IMR-90 (cell line): ENCODE measurements at places on chromosomes 5 and 9.
A peak's percentile ranks its signal among the peaks of the same experiment; 100 is the strongest.

- DNase-seq: no peak
Observed at GRCh38 chr9:134390947-134391318, 64.7 kb downstream of the RXRA start.

DNA sequence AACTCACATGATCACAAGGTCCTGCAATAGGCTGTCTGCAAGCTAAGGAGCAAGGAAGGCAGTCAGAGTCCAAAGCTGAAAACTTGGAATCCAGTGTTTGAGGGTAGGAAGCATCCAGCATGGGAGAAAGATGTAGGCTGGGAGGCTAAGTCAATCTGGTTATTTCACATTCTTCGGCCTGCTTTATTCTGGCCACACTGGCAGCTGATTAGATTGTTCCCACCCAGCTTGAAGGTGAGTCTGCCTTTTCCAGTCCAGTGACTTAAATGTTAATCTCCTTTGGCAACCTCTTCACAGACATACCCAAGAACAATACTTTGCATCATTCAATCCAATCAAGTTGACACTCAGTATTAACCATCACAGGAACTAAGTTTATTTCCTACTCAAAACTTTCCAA lies 453.4 kb downstream of the TLE4 start:
- DNase-seq: no peak

GRCh38 chr5:159489779-159490178 lies 159.5 kb upstream of the IL12B start:
- DNase-seq: no peak

- no peak for DNase-seq
Observed at GRCh38 chr9:131583836-131584555, 38.7 kb downstream of the PRRT1B start.

- peak; percentile 45 for DNase-seq
Observed at GRCh38 chr9:91562416-91562815, 138.8 kb upstream of the NFIL3 start.

DNA sequence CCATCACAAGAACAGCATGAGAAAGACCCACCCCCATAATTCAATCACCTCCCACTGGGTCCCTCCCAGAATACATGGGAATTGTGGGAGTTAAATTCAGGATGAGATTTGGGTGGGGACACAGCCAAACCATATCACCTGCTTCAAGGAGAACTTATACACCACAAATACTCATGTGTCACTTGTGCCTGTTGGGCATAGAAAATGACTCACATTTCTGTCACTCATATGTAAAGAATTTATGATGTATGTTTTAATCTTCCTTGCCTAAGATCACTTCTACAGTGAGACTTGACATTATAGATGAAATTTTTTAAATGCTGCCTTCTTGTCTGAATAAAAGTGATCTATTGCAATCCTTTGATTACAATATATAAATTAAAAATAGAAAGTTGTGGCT lies 23.0 kb upstream of the PRDM6 start:
- DNase-seq: no peak

DNA sequence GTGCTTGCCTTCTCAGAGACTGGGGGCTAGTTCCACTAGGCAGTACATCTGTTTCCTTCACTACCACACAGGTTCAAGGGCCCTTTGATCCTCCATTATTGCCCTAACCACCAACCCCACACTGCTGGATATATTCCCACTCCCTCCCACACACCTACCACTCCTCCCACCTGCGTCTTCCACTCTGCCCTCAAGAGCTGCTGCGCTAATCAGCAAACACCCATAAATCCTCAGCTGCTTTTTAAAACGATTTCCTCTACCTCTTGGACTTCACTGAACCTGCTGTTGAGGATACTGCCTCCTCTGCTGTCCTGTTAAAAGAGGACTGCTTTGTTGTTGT lies 120.9 kb downstream of the MAPKAP1 start:
- DNase-seq: no peak

GRCh38 chr9:96344458-96345180 lies 38.9 kb downstream of the SLC35D2 start:
- DNase-seq: peak; percentile 95

DNA sequence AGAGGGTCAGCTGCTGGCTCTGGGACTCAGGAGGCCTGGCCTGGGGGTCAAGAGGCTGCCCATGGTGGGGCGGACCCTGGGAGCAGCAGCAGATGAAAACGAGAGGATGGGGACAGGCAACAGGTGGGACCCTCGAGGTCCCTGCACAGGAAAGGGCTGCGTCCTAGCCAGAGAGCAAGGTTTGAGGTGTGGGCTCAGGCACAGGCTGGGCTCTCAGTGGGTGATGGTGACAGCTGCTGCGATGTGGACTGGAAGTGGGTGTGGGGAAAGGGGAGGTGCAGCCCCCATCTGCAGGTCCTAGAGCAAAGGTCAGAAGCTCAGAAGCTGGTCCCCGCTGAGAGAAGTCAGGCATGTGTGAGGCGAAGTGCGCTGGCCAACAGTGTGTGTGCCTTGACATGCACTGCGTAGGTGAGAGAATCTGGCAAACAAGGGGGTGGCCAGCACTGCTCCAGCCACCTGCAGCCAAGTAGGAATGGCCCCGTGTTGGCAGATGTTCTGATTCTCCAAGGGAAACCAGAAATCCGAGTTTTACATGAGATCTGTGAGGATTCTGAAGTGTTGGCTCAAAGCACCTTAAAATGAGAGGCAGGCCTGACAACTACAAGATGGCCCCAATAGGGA lies 85.7 kb downstream of the COL23A1 start:
- DNase-seq: no peak

- DNase-seq: no peak
Observed at GRCh38 chr5:175894271-175894670, 22.9 kb downstream of the CPLX2 start.

DNA sequence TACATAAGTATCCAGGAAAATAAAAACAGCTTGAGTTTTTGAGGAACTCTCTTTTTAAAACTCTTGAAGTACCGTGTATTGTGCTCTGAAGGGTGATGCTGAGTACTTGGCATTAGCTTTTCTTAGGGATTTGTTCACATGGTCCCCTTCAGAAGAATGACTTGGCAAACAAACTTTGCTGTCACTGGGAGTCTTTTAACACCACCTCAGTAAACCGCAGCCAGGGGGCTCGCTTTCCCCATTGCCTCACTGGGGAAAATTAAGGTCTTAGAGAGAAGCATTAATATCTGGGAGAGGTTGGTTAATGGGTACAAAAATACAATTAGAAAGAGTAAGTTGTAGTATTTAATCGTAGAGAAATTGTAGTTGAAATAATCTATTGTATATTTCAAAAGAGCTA lies 105.9 kb upstream of the DAP start:
- peak; percentile 18 for DNase-seq

GRCh38 chr9:72586388-72587130 lies 65.2 kb downstream of the TMC1 start:
- peak; percentile 90 for DNase-seq

DNA sequence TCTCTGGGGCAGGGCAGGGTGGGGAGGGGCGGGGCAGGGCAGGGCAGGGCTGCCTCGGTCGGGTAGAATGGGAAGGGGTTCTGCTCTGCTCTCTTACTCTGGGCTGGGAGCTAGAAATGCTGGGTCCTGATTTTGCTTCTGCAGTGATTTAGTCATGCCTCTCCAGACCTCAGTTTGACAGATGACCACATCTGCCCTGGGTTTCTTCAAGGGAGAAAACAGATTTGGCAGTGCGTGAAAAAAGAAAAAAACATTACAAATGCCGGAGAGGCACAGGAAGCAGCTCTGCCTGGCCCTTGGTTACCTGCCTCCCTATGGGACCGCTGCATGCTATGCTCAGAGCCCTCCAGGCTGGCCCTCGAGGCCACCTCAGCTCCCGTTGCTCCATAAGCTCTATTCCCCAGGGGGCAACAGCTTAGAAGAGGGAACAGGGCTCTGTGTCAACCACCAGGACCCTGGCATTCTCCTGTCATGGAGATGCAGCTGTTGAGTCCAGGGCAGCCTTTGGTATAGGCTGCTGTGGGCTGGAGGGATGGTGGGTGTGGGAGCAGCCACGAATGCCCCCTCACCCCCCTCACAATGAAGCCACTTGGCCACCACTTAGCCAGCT lies 53.2 kb upstream of the UBTD2 start:
- no peak for DNase-seq

GRCh38 chr9:96495341-96495740 lies 45.4 kb downstream of the HABP4 start:
- DNase-seq: peak; percentile 95

DNA sequence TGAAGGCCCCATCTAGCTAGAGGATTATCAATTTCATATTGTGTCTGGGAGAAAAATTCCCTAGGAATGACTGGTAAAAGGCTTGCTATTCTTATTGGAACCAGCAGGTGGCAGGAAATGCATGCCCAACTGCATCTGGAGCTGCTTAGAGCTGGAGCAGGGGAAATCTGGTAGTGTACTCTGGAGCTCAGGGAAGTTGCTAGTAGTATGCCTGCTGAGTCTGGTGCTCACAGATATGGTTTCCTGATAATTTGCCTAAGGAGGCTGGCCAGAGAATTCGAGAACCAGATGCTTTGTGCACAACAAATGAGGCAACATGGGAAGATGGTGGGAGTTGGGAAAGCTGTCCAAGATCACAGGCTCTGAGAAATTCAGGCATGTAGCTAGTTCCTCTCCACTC lies 53.7 kb downstream of the G3BP1 start:
- DNase-seq: peak; percentile 69
